ENCODE measurements at places on chromosomes 5 and 9. TPM values are rescaled to one million over a fixed set of nuclear protein-coding genes. Genes with fewer than 3 reads are reported as not detected.

OR1Q1 gene
- not detected for total RNA-seq

SMIM32 gene
- not detected for total RNA-seq

IFNB1 gene
- not detected for total RNA-seq

OR13J1 gene
- not detected for total RNA-seq

ADAMTS6 gene
- 1.4 TPM for total RNA-seq

INSL6 gene
- not detected for total RNA-seq

FBP2 gene
- total RNA-seq: not detected

GRCh38 chr5:133827830-133828229, 140.6 kb downstream of the C5orf15 start:
- DNase-seq: no peak

GRCh38 chr9:111851553-111851952, 45.1 kb upstream of the UGCG start:
- DNase-seq: no peak

DNA sequence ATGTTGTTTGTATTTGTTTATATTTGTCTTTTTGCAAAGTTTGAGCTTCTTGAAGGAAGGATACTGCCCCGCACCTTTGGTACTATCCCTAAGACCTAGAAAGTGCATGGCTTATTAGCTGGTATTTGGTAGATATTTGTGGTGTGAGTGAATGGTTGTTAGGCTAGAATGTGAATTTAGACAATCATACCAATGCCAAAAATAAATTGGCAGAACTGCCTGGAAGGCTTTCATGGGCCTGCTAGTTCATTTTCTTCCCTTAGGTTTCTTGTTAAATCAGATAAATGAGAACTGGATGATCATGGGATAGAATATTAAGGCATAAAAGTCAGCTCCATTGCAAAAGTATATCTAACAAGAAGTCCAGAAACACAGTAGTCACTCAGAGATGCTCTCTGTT, 147.5 kb upstream of the TSLP start:
- no peak for DNase-seq

- no peak for DNase-seq
These were observed 225.4 kb downstream of the MTRR start for GRCh38 chr5:8094304-8094703.

DNA sequence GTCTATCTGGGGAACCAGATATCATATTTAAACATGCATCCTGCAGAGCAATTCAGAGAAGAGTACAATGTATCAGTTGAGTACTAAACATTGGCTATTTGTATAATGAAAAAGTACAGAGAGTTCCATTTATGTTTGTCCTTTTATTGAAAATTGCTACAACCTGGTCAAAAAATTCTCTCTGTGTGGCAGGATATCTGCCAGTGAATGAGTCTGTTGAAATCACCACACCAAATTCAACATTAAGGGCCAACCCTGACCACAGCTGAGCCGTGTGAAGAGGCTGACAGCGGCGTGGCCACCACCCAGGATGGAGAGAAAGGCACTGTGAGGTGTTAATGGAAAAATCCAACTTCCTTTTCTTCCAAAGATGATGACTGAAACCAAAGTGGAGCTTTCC, 422.7 kb upstream of the PIK3R1 start:
- DNase-seq: no peak
